ENCODE measurements at places on chromosomes 5 and 9.
A peak's percentile ranks its signal among the peaks of the same experiment; 100 is the strongest.

GRCh38 chr5:74717596-74717995, 32.6 kb downstream of the HEXB start:
- DNase-seq, result no peak

DNA sequence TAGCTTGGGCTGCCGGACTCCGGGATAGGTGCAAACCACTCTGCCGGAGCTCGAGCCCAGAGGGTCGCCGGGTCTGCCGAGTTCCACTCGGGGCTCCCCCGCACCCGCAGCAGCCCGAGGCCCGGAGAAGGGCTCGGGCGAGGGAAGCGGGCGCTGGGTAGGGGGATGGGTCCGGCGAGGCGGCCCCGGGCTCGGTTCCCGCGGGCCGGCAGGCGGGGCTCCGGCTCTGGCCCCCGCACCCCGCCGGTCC, 507 bp downstream of the RICTOR start:
- DNase-seq, result no peak

GRCh38 chr9:3960661-3961144, 339.2 kb downstream of the GLIS3 start:
- no peak for DNase-seq

DNA sequence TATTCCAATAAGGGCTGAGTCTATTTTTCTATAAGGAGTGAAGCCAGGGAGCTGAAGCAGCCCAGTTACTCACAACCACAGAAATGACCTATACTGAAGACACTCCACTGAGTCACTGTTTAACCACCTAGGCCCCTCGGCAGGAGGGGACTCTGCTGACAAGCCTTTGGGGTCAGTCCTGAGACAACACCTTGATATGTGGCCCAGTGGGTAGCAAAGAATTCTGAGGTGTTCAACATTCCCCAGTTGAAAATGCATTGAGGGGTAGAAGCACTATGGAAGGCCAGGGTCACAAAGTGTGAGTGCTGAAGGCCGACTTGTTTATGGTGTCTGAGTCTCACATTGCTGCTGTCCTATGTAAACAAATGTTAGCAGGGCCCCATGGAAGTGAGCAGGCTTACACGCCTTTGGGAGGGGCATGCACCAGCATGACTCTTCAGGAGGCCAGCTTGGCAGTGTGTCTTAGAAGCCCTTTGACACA, 112.6 kb upstream of the NFIL3 start:
- peak; percentile 12 for DNase-seq

DNA sequence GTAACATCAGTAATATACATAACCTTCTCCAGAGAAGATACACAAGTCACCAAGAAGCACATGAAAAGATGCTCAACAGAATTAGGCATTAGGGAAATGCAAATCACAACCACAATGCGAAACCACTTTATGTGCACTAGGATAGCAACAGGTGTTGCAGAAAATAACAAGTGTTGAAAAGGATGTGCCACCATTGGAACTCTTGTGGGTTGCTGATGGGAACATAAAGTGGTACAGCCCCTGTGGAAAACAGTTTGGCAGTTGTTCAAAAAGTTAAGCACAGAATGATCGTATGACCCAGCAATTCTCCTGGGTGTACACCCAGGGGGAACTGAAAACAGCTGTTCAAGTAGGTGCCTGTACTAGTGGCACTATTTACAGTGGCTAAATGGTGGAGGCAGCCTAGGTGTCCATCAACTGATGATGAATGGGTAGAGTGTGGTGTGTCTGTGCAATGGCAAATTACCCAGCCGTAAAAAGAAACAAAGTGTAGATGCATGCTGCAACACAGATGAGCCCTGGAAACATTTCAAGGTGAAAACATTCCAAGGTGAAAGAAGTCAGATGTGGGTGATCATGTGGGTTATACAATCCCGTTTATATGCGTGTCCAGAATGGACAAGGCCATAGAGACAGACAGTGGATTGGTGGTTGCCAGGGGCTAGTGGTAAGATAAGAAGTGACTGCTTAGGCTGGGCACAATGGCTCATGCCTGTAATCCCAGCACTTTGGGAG, 27.2 kb downstream of the CCDC69 start:
- DNase-seq, result no peak

DNA sequence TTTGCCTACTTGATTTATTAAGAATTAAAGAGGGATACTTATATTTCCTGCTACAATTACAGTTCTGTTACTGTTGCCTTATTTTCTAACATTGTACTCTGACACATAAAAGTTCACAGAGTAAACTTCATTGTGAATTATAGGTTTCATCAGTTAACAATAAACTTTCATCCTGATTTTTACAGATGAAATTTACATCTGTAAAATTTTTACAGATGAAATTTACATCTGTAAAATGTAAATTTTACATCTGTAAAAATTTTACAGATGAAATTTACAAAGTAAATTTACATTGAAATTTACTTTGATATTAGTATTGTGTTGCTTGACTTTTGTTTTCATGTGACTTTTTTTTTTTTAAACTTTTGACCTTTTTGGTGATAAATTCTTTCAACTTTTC, 9.3 kb downstream of the ZBTB43 start:
- DNase-seq, result no peak

DNA sequence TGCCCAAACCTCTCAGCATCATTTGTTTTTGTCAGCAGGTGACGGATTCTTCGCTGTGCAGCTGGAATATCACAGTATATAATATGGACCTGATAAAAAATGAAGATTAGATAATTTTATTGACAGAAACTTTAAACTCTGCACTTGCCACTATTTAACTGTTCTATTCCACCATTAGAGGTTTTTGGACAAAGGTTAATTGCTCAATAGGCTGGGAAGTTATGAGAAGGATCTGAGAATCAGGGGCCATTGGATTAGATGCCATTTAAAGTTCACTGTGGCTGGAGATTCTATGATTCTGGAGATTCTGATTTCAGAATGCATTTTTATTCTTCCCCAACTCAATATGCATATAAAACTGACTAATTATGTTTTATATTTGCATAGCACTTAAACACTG, 59.8 kb upstream of the ANXA1 start:
- DNase-seq, result no peak

DNA sequence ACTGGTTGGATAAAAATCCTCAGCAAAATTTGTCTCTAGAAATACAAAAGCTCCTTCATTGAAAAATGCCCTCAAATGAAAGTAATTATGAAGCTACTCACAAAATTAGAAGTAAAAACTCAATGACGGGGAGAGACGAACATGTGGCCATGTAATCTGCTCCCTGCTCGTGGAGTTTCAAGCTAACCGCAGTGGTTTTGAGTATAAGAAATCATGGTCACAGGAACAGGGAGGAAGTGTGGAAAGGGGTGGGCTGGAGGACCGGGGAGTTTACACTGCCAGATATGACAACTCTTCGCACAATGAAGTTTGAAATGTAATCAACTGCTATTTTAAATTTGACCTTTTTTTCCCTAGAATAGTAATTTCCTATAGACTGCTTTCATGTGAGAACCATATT, 765.4 kb upstream of the DMAC1 start:
- DNase-seq, result no peak

GRCh38 chr5:82684659-82685058, 392.5 kb downstream of the TMEM167A start:
- DNase-seq, result no peak

- no peak for DNase-seq
Observed at GRCh38 chr5:151215546-151215880, 8.4 kb downstream of the CCDC69 start.

DNA sequence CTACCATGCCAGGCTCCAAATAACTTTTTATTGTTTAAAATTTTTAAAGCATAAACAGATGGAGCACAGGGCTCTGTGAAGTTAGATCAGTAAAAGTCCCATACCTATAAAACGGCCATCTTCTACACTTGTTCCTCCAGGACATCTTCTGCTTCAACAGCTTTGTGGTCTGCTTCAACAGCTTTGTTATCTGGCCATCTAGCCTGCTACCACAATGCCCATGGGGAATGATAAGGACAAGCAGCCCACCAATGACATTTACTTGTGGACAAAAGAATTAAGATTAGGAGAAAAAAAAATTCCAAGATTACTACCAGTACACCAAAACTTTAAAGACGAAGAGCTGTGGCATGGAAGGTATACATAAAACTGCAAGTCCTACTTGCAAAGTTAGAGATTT, 2.2 kb upstream of the VPS13A start:
- no peak for DNase-seq

DNA sequence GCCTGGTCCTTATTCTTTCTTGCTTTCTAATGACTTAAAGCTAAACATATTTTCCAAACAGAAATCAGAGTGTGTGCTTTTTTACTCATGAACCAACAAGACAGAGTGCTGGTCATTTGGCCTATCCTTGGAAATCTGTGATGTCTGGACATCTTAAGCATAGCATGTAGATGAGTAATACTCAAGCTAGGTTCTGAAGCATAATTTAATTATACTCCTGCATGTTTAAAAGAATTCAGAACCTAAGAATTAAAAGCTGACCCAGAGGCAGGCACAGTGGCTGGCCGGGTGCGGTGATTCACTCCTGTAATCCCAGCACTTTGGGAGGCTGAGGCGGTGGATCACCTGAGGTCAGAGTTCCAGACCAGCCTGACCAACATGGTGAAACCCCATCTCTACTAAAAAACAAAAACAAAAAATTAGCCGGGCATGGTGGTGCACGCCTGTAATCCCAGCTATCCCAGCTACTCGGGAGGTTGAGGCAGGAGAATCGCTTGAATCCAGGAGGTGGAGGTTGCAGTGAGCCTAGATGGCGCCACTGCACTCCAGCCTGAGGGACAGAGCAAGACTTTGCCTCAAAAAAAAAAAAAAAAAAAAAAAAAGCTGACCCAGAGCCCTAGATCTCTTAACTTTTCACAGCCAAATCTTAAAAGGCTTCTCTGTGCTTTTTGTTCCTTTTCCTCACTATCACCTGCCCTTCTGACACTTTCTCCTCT, 16.2 kb upstream of the TJP2 start:
- DNase-seq, result no peak

- no peak for DNase-seq
Observed at GRCh38 chr5:56625541-56625940, 189.8 kb upstream of the MAP3K1 start.

GRCh38 chr5:170168797-170169196, 63.1 kb downstream of the FOXI1 start:
- no peak for DNase-seq
